ENCODE measurements at places on chromosomes 16 and 17.

- DNase-seq: no peak
Measured at GRCh38 chr16:81366316-81366932, 51.7 kb downstream of the GAN start.

GRCh38 chr16:8730335-8730915 lies 56.0 kb downstream of the ABAT start:
- DNase-seq: no peak

GRCh38 chr16:59632276-59632855 lies 898.2 kb upstream of the GOT2 start:
- no peak for DNase-seq

- DNase-seq: no peak
Measured at GRCh38 chr17:19424934-19425868, 14.2 kb downstream of the RNF112 start.

DNA sequence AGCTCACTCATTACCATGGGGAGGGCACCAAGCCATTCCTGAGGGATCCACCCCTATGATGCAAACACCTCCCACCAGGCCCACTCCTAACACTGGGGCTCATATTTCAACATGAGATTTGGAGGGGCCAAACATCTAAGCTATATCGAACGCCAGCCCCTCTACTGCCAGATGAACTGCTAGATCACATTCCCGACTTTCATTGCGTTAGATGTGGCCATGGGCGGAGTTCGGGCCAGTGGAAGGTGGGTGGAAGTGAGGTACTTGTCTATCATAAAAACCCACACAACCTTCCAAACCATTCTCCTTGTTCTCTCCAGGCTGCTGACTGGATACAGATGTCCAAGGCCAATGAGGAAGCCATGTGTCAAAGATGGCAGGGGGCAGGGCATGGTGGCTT lies 27.0 kb upstream of the ANKRD40CL start:
- no peak for DNase-seq

DNA sequence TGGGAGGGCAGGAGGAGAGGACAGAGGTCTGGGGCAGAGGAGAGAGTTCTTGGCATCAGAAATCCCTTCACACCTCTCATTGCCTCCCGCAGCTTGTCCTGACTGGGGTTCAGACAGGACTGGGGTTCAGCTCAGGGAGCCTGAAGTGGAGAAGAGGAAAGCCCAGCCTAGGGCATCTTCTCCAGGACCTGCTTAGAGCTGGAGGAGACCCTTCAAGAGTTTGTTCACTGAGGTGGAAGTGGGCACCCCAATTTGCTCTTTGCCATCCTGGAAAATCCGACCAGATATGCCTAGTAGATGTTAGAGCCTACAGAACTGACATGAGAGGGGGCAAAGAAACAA lies 2.0 kb downstream of the HOXB3 start:
- no peak for DNase-seq

- DNase-seq: no peak
Measured at GRCh38 chr17:20291853-20292252, 175.5 kb downstream of the LGALS9B start.

DNA sequence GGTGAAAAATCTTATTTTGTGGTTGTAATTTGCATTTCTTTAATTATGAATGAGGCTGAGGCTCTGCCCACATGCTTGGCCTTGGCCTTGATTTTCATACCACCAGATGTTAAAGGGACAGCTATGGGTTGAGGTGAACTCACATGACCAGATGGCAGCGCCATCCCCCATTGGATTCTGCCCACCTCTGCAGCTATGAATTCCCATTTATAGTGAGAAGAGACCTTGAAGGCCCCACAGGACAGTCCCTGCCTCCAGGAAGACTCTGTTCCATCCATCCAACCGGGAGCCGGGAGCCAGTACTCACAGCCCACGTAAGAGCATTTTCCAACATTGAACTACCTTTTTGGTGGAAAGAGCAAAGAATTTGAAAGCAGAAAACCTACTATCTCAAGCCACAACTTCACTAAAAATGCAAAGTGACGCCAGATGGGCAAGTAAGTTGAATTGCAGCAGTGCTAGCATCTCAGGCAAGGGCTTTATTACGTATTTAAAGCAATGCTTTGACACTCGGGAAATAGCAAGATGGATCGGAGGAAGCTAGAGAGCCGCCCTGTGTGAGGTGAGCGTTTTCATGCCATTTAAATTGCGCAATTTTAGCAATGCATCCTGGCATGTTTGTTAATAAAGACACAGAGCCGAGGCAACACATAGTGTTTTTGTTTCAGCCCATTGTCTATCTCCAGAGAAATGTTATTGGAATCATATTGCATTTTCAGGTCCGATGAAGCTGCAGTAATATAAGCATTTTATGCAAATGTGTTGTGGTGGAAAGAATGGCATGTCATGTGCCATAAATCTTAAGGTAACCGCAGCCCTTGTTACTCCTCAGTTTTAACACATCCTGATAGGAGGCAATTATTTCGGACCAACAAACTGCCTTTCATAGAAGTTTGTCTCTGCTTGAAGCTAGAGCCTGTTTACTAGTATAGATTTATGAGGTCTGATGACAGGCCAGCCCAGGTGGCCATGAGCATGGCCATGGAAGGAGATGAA lies 273.4 kb upstream of the TNRC6C start:
- DNase-seq: no peak

DNA sequence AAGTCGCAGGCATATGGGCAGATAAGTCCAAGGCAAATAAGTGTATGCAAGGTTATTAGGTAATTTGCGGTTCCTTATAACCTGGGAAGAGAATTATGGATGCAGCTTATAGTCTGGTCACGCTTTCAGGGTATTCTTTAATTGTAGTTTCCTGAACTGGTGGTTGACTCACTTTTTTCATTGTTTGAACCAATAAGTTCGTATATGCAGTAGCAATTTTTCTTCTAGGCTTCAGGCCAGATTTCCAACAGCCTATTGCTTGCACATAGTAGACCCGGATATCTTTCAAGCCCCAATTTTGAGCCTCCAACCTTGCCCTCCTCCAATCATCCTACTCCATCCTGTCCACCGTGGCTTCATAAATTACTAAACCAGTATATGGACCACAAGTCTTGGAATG lies 12.8 kb downstream of the CEP95 start:
- DNase-seq: no peak

GRCh38 chr17:29962656-29963055 lies 21.2 kb downstream of the EFCAB5 start:
- no peak for DNase-seq
